ENCODE measurements at places on chromosomes 12 and 14.

DNA sequence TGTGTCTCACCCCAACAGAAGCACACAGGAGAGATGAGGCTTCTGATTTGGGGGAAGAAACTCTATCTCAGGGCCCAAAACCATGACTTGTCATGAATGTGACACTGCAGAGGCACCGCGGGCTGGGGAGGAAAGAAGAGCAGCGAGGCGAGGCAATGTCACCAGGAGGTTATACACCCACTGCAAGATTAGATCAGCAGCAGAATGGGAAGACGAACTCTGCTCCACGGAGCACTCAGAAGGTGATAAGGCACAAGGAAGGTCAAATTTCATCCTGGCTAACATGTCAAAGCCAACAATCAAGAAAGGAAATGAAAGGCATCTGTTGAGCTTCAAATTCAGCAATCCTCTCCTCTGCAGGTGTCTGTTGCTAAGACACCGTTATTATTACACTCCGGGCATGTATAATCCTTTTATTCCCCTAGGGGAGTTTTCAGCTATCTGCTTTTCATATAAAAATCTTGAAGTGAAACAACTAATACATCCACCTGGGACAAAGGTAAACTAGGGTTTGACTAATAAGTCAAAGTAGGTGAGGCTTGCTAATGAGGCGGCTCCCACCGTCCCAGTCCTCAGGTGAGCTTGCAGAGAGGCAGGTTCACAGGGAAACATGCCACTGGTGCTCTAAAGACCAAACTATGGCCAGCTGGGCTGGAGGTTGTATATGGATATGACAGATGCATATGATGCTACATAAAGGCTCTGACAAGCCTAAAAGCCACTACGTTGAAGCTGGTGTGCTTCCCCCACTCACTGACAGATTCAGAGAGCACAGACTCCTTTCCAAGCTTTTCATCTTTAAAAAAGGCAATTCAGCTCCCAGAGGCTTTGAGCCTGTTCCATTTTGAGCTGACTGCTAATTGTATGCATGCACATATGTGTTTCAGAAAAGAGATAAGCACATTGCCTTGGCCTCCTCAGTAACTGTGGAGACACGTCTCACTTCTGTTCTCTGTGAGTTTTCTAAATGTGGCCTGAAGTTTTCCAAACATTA lies 221.2 kb downstream of the NELL2 start:
- no peak for DNase-seq

DNA sequence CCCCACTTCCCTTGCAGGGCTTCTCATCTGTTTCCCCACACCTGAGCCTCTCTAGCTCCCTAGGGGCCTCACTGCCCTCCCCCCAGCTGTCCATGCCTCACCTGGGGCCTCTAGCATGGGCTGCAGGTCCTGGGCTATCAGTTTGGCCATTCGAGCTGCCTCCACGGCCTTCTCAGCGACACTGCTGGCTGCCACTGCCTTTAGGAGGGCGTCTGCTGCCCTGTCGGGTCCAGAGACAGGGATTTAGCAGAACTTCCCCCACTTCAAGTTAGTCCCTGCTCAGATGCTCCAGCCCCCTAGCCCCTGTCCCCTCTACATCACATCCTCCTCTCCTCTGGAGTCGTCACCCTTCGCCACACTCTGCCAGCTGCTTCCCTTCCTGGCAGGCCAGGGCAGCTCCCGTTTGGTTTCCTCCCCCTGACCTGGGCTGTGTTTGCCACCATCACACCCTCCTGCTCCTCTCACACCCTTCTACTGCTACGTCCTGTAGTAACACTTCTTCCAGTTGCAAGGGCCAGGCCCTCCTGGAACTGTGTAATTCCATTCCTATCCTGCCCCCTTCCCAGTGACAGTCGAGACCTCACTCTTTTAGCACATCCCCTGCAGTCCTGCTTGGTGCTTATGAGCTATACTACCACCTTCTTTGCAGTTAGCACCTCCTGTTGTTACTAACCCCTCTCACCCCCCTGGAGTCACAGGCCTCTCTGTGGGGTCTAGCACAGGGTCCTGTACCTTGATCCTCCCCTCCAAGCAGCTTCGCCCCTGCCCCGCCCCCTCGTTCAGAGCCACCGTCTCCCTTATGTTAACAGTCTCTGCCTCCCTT lies 4.3 kb upstream of the AP1G2 start:
- no peak for DNase-seq

GRCh38 chr14:88614218-88614907 lies 51.5 kb downstream of the ZC3H14 start:
- DNase-seq: no peak

DNA sequence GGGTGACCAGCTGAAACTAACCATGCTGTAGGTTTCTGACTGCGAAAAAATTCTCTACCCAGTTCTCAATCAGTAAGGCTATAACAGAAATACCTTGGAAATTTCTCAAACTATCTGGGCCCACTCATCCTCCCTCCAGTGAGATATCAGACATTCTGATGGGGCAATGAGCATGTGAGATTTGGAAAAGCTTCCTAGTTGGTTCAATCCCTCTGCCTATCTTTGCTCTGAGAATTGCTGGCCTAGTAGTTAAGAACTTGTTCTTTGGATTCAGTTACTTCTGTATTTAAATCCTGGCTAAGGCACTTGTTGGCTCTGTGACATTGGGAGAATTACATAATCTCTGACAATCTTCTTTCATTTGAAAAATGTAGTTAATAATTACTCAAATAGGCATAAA lies 119.4 kb downstream of the SLC15A5 start:
- DNase-seq: no peak

GRCh38 chr12:29783773-29784666 lies at the start of gene TMTC1:
Gene TMTC1, minus strand, starts transcription at chr12:29783942. Its CDS starts 191 bp downstream, at chr12:29783751.
- DNase-seq: no peak

DNA sequence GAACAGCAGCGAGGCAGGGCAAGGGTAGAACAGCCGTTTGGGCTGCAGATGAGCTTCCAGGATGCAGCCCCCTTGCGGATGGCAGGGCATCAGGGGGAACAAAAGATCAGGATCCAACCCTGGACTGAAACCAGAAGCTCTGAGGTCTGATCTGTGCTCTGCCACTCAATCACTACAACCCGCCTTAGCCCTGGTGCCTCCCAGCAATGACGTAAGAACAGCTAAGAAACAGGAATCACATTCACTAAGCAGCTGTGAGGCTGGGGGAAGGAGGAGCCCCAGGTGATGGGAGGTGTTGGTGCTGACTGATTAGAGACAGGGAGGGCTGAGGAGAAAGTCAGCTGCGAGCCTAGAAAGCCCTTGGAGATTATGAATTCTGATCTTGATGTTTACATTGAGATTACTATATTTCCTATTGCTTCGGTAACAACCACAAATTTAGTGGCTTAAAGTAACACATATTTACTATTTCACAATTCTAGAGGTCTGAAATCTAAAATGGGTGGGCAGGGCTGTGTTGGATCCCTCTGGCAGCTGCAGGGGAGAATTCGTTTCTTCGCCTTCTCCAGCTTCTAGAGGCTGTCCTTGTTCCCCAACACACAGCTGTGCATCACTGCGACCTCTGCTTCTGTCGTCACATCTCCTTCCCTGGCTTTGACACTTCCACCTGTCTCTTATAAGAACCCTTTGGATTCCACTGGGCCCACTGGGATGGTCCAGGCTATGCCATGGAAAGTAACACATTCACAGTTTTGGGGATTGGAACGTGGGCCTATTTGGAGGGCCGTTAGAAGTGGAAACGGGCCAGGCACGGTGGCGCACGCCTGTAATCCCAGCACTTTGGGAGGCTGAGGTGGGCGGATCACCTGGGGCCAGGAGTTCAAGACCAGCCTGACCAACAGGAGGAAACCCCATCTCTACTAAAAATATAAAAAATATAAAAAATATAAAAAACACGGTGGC lies 6.1 kb upstream of the CD9 start:
- no peak for DNase-seq

DNA sequence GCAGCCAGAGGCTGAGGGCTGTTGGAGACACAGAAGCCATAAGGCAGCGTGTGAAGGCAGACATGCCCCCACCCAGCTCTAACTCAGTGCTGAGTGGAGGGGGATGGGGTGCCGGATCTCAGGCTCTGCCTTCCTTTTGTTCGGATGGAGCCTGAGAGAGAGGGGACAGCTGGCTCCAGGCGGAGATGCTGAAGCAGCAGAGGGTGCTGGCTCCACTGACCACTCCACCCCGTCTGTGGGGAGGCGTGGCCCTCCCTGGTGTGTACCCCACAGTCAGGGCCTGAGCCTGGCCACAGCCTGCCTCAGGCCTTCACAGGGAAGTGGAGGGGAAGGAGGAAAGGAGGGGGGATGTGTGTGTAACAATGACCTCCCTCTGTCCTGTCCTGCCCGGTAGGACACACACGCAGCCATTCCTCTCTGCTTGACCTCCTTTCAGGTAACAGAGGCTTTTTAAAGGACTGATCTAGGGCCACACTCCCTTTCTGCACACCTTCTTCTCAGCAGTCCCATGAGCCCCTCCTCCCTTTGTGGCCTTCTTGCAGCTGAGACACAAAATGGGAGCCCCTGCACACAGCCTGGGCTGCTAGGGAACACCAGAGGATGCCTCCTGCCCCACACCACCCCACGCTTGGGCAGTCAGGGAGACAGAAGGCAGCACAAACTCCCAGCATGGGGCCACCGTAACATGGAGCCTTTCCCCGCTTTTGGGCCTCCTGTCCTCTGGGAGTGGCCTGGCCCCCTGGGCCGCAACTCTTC lies 9.6 kb upstream of the ENDOU start:
- DNase-seq: no peak

- no peak for DNase-seq
Observed at GRCh38 chr12:103848143-103848542, 7.1 kb upstream of the NT5DC3 start.

GRCh38 chr14:20971705-20972021 lies 16.4 kb downstream of the RNASE2 start:
- DNase-seq: no peak

- DNase-seq: no peak
Observed at GRCh38 chr12:120933786-120934185, 29.6 kb upstream of the SPPL3 start.

DNA sequence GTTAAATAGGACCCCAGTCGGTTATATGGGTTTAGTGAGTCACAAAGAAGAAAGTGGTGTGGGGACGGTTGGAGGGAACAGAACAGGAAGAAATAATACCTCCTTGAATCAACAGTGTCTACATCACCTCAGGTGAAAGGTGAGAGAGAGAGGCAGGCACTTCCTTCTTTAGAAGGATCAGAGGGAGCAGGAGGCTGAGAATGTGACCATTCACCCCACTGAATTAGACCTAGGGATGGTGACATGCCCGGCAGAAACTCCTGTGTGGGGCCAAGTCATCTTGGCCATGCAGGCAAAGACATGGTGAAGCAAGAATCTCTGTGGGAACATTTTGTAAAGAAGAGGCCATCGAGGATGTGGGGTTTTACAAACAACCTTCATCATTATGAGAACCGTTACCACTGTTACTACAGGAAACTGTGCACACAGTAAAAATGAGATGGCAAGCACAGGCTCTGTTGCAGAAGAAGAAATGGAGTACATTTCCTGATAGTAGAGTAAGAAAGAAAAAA lies 1196.9 kb downstream of the VRK1 start:
- DNase-seq: no peak

DNA sequence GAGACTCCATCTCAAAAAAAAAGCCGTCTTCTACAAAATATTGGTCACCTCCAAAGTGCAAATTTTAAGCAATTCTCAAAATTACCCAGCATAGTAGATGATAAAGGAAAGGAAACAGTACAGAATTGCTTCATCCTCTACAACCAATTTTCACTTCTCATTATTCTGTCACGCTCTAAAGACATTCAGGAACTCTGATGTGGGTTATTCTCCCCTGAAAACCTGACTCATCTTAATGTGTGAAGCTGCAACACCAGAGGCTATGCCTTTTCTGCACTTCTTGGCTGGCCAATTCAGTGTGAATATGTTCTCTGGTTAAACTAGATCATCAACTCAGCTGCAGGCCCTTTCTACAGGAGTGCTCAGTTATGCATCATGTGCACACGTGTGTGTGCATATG lies 11.0 kb downstream of the PTGER2 start:
- DNase-seq: peak; percentile 48

DNA sequence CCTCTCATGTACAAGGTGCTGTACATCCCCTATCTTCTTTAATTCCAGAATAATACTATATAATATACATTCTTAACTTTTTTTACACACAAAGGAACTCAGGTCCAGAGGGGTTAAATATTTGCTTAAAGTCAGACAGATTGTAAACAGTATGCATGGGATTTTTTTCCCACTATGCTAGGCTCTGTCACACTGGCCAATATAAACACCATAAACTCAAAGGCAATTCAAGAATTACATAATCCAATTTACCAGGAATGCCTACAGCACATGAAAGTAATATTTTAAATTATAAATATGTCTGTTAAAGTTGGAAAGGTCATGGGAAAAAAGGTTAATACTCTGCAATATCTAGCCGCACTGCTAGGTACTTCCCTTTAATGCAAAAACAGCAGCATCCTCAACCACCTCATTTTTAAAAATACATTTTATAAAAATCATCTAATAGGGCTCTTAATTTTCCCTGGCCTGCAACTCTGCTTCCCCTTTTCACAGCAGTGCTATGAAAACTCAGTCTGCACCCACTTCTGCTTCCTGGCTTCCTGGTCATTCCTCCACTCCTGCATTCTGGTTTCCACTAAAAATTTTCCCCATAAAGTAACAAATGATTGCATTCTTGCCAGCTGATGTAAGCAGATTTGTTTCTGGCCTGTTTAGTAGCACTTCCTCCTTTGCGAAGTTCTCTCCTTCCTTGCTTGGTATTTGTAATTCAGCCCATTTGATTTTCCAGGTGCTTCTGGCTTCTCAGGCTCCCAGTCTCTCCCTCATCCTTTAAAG lies 128.1 kb downstream of the ITPR2 start:
- no peak for DNase-seq

- DNase-seq: no peak
Observed at GRCh38 chr14:55272922-55273321, 1.7 kb downstream of the FBXO34 start.

GRCh38 chr14:95903616-95904107 lies 27.0 kb downstream of the TUNAR start:
- no peak for DNase-seq

DNA sequence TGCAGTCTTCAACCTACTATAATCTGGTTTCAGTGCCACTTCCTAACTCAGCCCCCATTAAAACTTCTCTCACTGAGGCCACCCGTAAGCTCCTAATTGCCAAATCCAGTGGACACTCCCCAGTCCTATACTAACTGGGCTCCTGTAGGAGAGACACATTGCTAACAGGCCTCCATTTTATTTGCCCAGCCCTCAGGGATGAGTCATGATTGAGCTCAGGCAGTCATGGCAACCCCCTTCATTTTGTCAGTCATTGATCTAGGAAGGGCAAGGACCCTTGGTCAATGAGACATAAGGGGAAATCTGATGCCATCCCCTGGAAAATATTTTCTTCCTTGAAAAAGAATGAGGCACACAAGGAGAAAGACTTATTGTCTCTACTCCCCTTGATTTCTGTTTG lies 70.1 kb upstream of the HIF1A start:
- no peak for DNase-seq

All from GM19239 (cell line).